ENCODE measurements at places on chromosomes 12 and 14.

GRCh38 chr14:55547650-55548315 lies 32.2 kb upstream of the KTN1 start:
- DNase-seq = no peak

DNA sequence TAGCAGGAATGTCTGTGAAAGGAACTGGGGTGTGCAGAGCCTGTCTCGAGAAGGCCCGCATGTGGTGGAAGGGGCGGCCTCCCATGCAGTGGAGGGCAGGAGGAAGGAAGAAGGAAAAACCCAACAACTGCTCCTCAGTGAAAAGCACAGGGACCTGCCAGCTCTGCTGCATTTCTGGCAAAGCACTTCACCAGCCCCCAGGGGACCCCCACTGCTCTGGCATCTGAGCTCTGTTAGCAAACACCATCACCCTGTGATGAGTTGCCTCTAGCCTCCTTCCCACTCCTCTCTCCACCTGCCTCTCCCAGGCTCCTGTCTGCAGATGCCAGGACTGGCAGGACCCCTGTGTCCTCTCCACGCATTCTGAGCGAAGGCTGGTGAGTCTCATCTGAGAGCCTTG lies 69.0 kb upstream of the DDX11 start:
- no peak for DNase-seq

GRCh38 chr14:66111891-66112290 lies 374.3 kb upstream of the CCDC196 start:
- no peak for DNase-seq

- no peak for DNase-seq
These were observed 220.7 kb upstream of the GRIP1 start for GRCh38 chr12:66899588-66899987.

GRCh38 chr12:22353615-22354325 lies 19.3 kb upstream of the ST8SIA1 start:
- DNase-seq = no peak

- DNase-seq = no peak
These were observed 42.6 kb downstream of the KRT80 start for GRCh38 chr12:52149182-52149641.

DNA sequence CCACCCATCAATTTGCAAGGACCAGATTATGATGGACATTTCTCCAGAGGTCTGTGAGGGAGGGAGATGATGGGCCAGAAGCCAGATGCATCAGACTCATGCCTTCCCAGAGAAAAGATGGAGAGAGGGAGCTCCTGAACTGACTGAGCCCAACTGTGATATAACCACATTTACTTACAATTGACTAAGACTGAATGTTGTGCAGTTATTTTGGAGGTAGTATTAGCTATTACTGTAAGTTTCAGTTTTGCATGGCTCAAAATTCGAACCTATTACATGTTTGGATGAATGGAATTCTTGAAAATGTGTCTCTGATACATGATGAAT lies 211.1 kb upstream of the SFSWAP start:
- DNase-seq = no peak

DNA sequence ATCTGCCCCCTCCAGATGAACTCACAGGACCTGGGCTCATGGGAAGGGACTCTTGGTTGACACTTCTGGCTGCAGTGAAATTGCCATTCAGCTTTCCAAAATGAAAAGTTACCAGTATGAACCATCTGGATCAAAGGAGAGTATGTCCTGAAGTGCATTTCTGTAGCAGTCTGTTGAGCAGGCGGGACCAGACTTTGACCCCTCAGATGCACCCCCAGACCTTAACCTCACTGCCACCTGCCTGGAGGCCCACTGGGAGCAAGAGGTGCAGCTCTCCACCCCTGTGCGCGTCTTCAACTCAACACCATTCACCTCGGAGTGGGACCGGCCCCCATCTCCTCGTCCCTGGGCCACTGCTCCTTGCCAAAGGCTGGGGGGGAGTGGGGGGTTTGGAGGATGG lies 55.0 kb downstream of the MOK start:
- no peak for DNase-seq

- no peak for DNase-seq
These were observed 121.2 kb downstream of the PTPRQ start for GRCh38 chr12:80565271-80565670.

DNA sequence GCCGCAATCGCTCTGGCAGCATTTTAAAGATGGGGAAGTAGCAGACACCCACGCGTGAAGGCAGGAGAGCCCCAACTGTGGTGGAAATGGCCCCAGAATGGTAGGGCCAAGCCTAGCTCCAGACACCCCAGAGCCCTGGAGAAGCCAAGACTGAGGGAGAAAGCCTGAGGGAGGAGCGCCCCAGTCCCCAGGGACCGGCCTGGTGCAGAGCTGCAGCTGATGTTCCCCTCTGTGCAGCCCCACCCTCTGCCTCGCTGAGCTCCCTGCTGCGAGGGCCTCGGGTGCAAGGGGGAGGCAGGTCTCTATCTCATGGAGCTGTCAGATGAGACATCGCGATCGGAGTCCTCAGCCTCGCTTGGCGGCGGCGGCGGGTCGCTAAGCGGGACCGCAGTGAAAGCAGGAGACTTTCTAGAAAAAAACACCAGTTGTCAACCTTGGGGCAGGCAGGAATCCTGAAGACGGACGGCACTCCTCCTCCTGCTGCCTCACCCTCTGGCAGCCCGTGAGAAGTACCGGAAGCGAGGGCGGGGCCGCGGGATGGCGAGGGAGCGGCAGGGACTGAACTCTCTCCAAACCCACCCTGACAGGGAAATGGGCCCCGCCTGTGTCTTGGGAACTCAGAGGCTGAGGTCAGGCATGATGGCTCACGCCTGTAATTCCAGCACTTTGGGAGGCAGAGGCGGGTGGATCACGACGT lies 6.0 kb downstream of the GAPDH start:
- no peak for DNase-seq

DNA sequence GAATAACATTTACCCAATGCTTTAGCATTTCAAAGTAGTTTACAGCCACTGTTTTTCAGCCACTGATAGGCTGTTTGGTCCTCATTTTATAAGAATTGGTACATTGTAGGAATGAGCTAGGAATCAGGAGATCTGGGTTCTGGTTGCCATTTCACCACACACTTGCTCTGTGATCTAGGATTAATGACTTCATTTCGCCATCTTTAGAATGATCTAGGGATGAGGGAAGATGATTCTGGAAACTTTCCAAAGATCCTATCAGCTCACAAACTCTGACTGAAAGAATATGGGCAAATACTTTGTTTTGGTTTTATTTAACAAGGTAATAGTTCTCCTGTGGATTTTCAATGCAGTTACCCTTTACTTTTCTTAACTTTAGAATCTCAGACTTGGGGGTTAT lies 155.0 kb downstream of the GCH1 start:
- DNase-seq = no peak

- no peak for DNase-seq
These were observed 915.2 kb downstream of the SLC6A15 start for GRCh38 chr12:83997423-83997822.

DNA sequence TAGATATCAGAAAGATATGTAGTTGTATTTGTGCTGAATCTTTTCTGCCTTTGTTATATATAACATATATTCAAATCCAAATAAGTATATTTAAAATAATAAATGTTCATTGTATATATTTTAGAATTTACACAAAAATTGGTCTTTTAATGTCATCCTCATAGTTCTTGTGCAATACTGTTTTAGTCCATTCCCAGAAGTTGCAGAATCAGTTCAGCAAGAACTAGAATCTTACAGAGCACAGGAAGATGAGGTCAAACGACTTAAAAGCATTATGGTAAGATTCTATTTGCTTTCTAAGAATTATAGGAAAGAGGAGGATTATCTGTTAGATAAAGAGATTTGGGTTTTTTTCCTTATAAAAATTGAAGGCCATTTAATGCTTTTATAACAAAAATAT lies 51.0 kb downstream of the SCFD1 start:
- no peak for DNase-seq

DNA sequence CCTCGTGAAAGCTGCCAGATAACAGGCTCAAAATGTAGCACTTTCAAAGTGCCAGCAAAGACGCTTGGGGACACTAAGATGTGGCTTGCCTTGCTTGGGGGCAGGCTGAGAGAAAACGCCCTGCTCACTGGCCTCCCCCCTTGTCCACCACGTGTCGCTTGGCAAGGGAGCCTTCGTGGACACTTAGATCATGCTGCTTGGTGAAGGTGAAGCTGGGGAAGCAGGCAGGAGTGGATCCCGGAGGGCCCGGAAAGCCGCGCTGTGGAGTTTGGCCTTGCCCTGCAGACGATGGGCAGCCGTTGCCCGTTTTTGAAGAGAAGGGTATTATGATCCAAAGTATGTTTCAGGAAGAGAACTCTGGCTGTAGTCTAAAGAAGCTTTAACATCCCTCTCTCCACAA lies 53.4 kb upstream of the BDKRB2 start:
- DNase-seq = no peak

- DNase-seq = no peak
These were observed 194.3 kb downstream of the CPNE8 start for GRCh38 chr12:38711054-38711453.

- DNase-seq = no peak
These were observed 154.5 kb downstream of the TGFB3 start for GRCh38 chr14:75827331-75827730.

GRCh38 chr12:26283617-26284016 lies 88.2 kb downstream of the SSPN start:
- no peak for DNase-seq

DNA sequence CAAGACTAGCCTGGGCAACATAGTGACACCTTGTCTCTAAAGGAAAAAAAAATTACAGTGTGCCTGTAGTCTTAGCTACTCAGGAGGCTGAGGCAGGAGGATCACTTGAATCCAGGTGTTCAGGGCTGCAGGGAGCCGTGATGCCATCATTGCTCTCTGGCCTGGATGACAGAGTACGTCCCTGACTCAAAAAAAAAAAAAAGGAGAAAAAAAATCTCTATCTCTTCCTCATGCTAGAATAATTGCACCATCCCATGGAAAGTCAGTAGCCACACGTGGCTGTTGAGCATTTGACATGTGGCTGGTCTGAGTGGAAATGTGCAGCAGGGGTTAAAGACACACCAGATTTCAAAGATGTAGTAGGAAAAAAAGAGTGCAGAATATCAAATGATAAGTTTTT lies 3.8 kb downstream of the RILPL1 start:
- DNase-seq = no peak

GRCh38 chr14:55749201-55749812 lies 169.3 kb downstream of the KTN1 start:
- no peak for DNase-seq

DNA sequence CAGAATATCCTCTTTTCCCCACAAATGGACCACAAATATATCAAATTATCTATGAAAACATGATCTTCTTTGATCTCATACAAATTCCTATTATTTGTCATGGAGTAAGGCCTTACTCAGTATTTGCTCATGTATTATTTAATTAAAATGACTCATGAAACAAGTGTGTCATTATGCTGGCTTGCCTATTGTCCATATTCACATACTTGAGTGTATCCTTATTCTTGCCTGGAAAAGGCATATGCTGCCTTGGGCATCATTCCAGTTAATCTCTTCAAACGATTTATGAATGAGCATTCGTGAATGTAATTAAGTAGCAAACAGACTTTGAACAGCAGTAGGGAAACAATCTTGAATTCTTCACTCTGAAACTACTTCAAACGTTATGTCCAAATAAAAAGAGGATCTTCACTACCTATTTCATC lies 22.6 kb upstream of the SNRPF start:
- no peak for DNase-seq

- no peak for DNase-seq
These were observed 114.1 kb upstream of the PWP1 start for GRCh38 chr12:107571492-107571891.

DNA sequence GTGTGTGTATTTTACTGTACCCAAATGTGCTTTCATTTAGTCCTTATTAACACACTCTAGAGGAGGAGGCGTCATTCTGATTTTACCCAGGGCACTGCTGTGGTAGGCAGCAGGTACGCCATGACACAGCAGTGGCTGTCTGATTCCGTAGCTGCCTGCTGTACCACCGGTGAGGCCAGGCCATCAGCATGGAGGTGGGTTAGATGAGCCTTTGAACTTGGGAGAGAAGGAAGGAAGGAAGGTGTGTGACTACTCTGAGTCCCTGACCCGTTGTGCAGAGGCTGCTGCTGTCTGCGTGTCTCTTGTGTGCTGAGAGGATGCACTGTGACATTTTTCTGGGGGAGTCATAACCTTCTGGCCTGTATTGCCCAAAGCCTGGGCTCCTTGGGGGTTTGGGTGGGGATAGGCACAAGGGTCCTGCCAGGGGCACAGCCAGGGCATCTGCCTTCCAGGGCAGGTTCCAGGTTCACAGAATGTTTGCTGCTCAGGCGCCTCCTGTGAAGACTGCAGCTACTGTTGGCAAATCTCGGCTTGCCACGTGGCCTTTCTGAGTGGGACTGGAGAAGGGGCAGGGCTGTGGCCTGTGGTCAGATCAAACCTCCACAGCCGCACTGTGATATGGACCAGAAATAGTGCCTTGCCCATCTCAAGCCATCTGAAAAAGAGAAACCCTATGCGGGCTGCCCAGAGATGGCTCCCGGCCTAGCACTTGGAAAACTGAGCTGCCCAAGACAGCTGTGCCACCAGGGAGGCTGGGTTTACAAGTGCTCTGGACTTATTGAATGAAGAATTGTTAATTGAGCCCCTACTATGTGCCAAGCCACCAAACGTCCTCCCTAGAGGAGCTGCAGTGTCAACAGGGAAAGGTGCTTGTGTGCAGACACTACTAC lies 47.1 kb downstream of the MLXIP start:
- no peak for DNase-seq

- no peak for DNase-seq
These were observed 92.8 kb upstream of the TMTC2 start for GRCh38 chr12:82593901-82594396.

DNA sequence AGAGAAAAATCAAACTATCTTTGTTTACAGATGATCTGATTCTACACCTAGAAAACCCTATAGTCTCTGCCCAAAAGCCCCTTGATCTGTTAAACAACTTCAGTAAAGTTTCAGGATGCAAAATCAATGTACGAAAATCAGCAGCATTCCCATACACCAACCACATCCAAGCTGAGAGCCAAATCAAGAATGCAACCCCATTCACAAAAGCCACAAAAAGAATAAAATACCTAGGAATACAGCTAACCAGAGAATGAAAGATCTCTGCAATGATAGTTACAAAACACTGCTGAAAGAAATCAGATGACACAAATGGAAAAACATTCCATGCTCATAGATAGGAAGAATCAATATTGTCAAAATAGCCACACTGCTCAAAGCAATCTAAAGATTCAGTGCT lies 265.7 kb downstream of the AEBP2 start:
- no peak for DNase-seq

DNA sequence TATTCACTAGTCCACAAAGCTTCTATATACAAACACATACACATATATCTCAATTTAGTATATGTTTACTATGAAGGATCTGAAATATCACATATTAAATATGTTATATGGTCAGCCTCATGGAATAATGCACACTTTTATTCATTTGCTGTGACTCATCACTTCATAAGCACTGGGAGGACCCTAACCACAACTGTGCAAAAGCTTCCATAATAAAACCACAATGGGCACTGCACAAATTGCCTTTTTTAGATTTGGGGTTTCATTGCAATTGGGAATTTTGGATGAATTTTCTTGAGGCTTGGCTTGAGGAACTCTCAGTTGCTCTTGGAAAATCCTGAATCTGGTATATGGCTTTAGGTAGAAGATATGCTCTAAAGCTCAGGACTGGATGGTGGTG lies 399.4 kb downstream of the C12orf75 start:
- DNase-seq = no peak

GRCh38 chr14:84454114-84454513 lies 1075.8 kb upstream of the FLRT2 start:
- DNase-seq = no peak

GRCh38 chr12:56987011-56987410 lies 19.3 kb downstream of the ZBTB39 start:
- no peak for DNase-seq
